CD4-positive, alpha-beta T cell treated with Interleukin-15 for 4 hours (primary cell): ENCODE measurements at places on chromosomes 11 and 22.

- DNase-seq: peak; percentile 23
These were observed 1.5 kb downstream of the IGSF9B start for GRCh38 chr11:133955081-133955891.

DNA sequence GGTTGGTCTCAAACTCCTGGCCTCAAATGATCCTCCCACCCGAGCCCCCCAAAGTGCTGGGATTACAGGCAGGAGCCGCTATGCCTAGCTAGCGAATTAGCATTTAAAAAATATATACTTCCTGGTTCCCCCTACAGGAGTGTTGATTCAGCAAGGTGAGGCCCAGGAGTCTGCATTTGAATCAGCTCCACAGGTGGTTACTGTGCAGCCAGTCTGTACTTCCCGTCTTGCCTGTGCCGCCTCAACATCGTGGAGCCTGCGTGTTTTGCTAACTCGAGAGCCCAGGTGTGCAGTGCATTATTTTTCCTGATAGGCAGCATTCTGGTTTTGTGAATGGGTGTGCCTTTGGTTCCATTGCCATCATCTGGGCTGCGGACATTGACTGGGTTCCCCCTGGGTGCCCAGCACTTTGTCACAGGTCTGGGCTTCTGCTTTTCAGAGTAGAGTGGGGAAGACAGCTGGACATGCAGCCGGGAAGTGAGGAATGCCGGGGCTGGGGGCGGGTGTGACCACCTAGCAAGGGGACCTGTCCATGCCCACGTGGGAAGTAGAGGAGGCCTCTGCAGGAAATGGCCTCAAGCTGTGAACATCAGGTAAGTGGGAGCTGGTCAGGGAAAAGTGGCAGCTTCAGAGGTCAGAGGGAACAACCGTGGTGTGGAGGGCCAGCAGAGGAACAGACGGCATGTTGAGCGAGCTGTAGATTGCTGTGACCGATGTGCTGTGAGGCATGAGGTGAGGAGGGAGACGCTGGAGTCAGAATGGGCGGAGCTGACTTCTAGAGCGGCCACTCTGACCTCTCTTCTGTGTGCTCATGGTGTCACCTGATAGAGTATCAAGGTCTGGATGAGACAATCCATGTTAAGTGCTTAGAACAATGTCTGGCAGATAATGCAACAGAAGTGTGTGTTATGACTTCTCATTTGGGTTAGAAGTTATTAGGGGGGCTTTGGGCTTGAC is 42.2 kb downstream of the PPFIA1 start:
- no peak for DNase-seq

GRCh38 chr11:88036701-88037100 is 138.5 kb downstream of the RAB38 start:
- no peak for DNase-seq

DNA sequence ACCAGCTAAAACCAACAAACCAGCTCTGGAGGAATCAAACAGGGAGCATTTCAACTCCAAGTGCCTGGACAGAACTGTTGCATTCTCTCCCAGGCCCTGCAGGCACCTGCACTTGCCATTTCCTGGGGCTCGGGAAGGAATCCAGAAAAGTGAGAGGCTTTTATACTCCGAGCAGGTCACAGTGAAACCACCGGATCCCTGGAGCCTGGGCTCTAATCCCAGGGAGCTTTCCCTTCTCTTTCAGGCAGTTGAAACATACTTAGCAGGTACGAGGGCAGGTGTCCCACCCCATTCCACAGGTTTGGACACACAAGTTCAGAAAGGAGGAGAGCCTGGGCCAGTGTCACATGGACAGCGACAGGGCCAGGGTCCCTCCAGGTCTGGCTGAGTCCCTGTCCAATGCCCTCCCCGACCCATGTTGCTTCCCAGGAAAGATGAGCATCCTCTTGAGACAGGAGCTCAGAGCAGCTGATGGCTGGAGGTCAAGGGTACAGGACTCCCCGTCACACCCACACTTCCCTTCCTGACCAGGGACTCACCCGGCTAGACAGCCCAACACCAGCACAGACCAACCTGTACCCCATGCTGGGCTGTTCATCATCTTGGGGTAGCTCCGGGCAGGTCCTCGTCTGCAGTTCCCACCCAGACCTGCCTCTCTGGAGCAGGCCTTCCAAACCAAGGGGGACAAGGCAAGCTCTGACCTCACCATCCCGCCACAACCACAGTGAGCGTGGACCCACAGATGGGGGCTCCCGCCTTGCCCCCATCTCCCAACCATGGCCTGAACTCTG is 49.9 kb upstream of the CD5 start:
- DNase-seq: no peak

DNA sequence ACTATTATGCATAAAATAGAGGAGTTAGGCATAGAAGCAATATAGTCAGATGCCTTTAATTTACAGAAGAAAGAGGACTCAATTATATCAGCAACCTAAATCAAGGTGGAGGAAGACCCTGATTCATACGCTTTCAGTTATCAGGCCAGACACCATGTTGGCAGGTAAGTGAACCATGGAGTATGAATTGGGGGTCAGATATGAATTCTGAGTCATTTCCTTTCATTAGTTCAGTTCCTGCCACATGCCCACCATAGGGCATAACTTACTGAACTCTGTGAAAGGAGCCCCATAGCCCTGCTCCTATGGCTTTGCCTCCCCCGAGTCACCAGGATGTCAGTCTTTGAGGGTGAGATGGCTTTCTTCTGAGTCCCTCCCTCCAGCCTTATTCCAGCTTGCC is 15.1 kb downstream of the PATE2 start:
- no peak for DNase-seq

DNA sequence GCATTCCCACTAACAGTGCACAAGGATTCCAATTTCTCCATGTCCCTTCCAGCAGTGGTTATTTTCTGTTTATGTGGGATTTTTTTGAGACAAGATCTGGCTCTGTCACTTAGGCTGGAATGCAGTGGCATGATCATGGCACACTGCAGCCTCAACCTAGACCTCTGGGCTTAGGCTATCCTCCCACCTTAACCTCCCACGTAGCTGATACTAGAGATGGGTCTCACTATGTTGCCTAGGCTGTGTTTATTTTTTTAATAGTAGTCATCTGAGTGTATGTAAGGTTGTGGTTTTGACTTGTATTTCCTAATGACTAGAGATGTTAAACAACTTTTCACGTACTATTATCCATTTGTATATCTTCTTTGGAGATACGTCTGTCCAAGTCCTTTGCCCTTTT is 74.6 kb downstream of the KCNQ1OT1 start:
- no peak for DNase-seq

- DNase-seq: peak; percentile 26
These were observed 29.8 kb upstream of the CREB3L1 start for GRCh38 chr11:46247659-46248058.

DNA sequence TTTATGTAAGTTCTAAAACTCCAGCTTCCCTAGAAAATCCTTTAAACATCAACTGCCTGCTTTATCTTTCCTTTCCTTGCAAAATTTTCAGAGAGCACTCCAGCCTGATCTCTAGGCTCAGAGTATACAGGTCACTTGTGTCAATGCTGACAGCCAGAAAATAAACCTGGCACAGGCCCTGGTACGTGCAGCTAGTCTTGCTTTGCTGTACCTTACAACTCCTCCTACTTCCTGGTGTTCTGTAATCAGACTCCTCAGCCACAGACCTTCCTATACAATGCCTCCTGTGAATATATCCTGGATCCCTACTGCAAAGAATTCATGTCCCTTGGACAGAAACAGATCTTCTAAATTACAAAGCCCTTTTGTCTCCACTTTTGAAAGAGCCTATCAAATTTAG is 24.2 kb upstream of the TMEM123 start:
- peak; percentile 35 for DNase-seq

DNA sequence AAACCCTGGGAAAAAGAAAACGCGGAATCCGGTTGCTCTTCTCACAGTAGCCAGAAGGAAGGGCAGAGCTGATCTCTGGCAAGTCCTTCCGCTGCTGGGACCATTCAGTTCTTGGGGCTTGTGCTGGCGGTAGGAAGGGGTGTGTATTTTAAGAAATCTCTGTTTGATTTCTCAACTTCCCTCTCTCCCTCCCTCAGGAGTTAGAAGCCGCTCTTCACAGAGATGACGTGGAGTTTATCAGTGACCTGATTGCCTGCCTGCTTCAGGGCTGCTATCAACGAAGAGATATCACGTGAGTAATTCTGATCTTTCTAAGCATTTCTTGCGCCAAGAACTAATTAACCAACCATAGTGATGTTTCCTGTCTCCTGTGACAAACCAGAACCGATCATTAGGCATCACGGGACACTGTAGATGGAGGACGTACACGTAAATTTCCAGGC is 85.9 kb upstream of the SLC25A18 start:
- no peak for DNase-seq

DNA sequence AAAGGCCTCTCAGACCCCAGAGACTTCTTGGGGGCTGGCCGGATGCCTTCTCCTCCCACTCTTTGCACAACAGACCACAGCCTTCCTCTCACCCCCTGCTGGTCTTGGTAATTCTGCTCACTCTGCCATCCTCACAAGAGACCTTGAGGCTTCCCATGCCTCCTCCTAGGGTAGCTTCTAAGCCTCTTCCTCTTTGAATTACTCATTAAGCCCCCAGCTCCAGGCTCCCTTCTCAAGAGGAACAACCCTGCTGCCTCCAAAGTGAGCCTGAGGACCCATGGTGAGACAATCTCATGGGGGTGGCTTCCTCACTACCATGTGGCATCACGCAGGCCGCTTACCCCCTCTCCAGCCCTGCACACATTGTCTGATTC is 184.6 kb upstream of the SYT13 start:
- no peak for DNase-seq

DNA sequence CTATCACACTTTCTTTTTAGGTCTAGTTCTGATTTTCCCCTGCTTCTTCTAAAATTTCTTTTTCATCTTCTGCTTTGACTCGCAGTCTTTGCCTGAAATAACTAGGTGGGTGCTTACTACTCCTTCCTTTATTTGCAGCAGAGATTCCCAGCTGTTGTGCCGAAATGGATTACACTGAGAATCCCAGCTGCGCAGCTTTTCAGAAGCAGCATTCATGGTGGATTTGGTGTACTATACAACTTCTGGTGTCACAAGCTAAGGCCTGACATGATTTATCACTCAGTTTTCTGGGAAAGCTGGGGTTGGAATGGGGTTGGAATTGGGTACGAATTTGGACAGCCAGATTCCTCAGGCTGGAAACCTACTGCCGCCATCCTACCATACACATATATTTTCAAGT is 6.0 kb upstream of the XKR3 start:
- DNase-seq: no peak

- DNase-seq: no peak
These were observed 29.0 kb upstream of the ACCSL start for GRCh38 chr11:44018829-44019228.

DNA sequence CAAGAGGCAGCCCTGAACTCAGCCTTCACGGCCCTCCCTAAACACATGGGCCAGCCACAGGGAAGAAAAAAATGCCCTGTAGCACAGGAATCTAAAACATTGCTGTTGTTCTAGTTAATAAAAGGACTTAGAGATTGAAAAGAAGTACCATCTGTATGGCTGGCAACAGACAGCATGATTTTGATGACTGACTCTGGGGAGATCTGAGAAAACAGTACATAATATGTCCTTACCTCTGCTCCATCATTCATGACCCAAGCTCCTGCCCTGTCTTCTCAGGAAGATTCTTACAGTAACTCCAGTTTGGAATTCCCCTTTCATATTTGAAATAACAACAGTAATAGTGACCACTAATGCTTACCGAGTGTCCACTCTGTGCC is 244.2 kb downstream of the ETS1 start:
- DNase-seq: no peak

DNA sequence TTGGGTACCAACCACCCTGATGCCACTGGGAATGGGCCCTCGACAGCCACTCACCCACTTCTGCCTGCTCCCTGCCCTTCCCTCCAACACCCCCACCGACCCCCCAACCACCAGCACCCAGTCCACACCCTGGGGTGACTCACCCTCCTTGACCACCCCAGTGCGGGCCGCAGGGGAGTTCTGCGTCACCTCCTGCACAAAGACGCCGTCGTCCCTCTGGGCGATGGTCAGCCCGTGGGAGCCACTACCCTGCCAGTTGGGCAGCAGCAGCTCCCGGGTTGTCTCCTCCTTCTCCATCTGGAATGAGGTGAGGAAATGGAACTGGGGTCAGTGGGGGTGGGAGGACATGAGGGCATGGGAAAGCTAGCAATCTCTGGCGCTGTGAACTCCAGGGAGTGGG is 10.8 kb downstream of the AHNAK start:
- DNase-seq: no peak

GRCh38 chr11:61495801-61496601 is 12.5 kb upstream of the LRRC10B start:
- no peak for DNase-seq

DNA sequence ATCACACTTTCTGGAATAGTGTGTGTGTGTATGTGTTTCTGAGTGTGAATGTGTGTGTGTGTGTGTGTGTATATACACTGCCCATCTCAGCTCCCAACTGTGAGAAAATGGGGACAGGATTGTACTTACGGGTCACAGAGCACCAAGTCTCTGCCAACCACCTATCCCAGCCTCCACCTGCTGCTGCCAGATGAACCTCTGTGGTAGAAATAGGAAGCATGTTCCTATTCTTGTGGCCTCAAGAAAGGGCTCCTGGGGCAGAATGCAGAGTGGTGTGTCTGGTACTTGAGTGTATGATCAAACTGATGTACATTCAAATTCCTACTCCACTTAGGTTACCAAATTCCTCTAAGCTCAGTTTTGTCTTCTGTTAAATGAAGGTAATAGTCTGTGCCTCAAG is 14.6 kb downstream of the UBASH3B start:
- no peak for DNase-seq

- DNase-seq: no peak
These were observed 34.6 kb upstream of the KCNQ1OT1 start for GRCh38 chr11:2734181-2735052.

- DNase-seq: peak; percentile 48
These were observed 3.1 kb downstream of the ILK start for GRCh38 chr11:6606471-6607189.

DNA sequence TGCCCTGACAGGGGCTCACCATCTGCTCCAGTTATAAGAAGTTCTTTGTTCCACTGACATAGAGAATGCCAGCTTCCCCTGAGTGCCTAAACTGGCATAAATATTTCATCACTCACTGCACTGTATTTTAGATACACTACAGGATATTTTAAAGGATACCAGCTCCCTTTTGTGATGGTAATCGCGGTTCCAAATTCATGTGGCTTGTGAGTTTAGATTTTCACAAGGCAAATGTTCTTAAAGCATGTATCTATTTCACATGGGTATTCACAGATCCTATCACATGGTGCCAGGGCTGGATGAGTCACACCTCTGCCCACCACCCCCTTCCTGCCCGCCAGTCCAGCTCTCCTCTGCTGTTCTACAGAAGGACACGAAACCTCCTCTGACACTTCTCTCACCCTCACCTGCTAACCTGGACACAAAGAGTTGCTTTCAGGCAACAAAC is 105.5 kb downstream of the KCNC1 start:
- no peak for DNase-seq
